ENCODE measurements at places on chromosomes 5 and 9.

- no peak for DNase-seq
These were observed 54.4 kb downstream of the ADAMTS2 start for GRCh38 chr5:179290681-179291540.

DNA sequence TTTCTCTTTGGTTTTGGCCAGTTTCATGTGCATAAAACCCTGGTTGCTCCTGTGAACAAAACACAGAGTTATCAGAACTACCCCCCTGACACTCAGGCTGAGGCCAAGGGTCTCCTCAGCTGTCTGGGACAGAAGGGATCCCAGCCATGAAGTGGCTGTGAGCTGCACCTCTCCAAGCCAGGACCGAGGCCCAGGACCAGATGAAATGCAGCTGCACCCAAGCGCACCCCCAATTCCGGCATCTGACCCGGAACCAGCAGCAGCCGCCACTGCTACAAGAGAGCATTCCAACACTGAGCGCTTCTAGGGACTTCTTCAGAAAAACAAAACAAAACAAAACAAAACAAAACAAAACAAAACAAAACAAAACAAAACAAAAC, 16.0 kb upstream of the SLC25A51 start:
- no peak for DNase-seq

- DNase-seq: no peak
These were observed 41.8 kb downstream of the CCL28 start for GRCh38 chr5:43370352-43370751.

DNA sequence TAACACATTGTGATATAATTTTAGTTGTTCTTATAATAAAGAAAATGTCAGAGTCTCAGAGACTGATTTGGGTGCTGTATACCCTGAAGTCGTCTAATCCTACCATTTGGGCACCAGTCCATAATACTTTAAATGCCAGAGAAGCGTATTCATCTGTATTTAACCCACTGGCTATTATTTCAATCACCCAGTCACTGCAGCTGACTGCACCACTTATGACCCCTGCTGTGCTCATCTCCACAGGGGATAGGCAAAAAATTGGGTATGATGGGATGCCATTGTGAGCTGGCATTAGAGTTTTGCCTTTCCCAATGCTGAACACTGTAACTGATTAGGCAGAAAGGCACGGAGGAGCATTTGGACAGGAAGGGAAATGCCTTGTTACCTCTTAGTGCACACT, 599.7 kb downstream of the CAAP1 start:
- DNase-seq: no peak

DNA sequence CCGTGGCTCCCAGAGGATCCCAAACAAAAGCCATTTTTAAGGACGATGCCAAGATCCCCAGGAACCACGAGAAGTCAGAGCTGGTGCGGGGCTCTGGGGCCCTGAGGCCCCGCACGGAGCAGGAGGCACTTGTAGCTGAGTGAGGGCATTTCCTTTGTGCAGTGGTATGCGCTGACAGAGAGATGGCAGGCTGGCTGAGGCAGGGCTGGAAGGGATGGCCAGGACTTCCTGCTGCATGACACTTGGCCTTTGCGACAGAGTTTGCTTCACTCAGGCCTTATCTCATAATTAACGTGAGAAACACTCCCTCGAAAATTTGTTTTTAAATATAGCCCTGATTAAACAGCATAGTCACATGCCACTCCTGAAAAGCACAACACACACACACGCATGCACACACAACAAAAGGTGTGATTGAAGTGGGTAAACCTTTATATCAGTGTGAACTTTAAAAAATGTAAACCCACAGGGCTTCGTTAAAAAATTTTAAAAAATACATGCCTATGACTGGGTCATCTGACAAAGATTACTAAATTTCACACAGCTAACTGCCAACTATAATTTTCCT, 536.6 kb downstream of the PDE4D start:
- DNase-seq: no peak

DNA sequence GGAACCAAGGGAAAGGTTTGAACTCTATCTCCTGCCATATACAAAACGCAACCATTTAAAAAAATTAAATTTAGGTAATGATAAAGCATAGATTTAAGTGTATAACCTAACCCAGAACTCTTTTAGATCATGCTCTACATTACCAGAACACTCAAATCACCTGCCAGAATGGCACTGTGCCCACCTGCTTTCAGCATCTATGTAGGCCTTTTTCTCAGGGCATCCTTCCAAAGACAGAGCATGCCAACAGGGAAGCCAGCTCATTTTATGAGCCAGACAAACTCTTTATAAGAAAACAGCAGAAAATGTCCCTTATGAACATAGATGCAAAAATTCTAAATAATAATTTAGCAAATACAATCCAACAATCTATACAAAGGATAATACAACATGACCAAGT, 47.9 kb upstream of the SMAD5 start:
- DNase-seq: no peak

DNA sequence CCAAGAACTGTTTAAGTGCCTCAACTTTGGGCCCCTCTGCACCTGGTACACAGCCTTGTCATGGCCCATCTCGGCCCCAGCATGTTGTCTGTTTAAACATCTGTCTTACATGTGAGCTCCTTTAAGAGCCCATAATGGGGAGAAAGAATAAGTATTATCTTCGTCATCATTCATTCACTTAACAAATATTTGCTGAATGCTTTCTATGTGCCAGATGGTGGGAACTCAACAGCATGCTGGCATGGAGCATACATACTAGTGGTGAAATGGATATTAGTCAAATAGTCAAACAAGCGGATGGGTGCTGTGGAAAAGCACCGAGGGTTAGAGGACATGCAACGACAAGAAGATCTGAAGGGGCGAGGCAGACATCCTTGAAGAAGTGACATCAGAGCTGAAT, 54.5 kb downstream of the GABBR2 start:
- DNase-seq: no peak

DNA sequence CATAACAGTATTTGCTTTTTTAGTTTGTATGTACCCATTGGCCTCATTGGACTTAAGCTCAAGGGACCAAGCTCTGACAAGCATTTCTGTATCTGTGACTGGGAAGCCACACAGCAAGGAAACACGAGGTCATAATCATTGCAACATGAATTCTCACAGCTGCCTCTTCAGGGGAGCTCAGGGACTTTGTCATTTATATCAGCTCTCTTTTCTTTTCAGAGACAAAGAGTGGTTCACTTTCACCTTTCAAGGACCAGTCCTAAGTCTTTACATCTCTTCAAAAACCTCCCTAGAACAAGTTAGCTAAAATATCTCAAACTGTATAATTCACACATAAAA, 58.6 kb downstream of the ADAMTS12 start:
- DNase-seq: no peak

GRCh38 chr9:14031060-14031414, 282.9 kb downstream of the NFIB start:
- no peak for DNase-seq

- no peak for DNase-seq
These were observed 60.9 kb downstream of the DOCK2 start for GRCh38 chr5:169697976-169698375.

DNA sequence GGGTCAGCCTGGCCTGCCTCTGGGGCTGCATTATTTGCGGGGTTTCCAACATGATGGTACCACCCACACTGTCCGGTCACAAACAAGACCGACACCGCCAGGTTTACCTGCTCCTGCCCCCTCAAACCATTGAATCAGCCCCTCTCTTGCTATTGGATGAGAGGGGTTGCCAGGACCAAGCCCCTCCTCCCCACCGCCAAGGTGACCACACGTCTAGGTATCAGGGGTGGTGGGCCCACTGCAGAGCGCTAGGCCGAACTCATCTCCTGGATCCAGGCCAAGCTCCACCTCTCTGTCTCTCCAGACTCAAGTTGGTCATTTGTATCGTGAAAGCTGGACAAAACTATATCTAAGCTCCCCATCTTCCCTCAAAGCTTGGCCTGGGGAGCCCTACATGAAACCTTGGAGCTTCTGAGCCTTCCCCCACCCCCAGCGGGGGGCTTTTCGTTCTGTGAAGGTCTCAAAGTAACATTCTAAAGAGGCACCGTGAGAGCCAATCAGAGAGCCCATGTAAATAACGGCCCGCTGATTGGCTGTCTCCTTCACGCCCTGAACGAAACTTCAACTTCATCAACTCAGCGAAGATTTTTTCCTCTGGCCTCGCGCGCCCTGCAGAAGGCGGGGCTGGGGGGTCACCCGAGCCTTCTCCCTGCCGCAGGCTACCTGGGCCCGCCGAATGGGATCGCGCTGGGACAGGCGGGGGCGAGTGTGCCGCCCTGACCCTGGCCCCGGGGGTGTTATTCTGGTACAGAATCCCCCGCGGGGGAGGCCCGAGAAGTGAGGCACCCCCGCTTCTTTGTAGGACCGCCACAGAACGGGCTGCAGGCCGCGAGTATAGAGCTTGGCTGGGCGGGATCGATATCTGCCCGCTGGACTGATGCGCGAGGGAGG, 49.6 kb upstream of the PSD2 start:
- peak; percentile 77 for DNase-seq

- DNase-seq: no peak
These were observed 2.1 kb downstream of the CCNO start for GRCh38 chr5:55231029-55231918.

- DNase-seq: no peak
These were observed 500.0 kb downstream of the SPATA31D1 start for GRCh38 chr9:82488313-82489200.

DNA sequence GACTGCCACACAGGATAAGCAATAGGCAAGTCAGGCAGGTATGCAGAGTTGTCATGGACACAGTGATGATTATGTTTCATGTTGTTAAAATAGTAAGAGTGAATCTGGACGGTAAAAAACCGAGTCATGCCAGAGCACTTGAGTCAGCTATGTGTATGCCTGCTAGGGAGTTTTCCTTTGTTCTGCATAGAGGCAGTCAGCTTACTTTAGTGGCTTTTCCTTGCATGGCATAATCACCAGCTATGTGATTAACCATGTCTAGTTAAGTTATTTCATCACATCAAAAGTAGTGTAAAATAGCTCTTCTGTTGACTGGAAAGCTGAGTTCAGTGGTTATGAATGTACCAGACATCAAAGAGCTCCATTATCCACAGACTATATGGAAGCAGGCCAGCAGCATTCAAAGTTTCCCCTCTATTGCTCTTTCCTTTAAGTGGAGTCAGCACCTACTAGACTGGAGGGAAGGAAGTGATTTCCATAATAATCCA, 989.8 kb downstream of the TLE1 start:
- DNase-seq: no peak

DNA sequence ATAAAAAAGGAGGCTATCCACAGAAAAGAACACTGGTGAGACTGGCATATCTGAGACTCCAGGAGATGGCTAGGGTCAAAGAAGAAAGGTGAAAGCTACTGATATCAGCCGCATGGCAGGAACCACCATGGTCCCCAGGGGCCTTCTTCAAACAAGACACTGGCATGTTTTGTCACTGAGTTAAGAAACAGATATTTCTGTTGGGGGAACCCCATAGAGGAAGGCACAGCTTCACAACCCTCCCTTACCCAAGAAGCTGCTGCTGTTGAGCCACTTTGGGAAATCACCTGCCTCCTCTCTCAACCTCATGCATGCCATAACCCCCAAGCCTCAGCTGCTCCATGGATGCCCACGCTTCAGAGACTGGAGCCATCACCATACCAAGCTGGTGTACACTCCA, 13.3 kb upstream of the BTNL3 start:
- DNase-seq: no peak

DNA sequence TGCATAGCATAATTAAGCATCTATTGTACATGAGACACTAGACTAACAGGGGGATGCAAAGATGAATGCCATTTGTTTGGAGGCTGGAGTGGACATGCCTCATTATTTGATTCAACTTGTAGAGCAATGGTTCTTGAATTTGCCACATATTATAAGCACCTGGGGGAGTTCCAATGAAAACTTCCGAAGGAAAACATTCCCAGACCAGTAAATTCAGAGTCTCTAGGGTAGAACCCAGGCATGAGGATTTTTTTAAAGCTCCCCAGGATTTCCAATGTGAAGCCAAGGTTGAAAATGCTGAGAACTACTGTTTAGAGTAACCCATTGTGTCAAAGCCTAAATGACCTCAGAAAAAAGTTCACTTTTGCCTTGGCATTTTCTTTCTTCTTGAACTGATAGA, 93.9 kb upstream of the ITGA1 start:
- DNase-seq: no peak

DNA sequence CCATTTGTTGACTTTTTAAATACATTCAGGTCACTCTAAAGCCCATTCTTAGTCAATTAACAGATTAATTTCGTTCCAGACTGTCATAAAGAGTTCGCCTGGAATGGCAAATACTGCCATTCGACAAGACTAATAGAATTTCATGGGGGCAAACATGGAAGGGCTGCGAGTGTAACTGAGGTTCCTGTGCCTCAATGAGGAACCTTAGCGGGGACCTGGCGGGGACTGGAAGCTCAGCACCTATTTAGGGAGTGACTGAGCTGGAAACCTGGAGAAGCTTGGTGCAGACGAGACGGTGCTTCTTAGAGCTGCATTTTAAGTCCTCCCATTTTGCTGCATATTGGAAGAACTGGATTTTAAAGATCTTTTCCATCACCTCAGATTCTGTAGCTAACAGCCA, 3.4 kb downstream of the VCAN start:
- no peak for DNase-seq

DNA sequence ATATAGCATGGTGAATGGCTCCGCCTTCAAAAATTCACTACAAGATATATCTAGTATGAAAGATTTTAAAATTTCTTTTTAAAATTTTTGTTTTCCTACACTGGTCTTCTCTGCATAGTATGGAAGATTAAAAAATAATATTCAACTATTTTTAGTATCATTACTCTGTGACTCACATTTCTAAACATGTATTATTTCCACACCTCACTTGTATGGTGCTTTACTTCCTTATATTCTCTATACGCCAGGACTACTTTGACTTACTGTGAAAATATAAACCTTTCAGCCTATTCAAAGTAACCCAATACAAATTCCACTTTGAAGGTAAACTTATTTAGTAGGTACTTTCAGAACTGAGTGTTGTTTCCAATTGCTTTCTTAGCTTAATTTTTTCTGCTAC, 26.8 kb upstream of the TXNDC8 start:
- DNase-seq: no peak

GRCh38 chr5:27325513-27325912, 287.1 kb upstream of the CDH9 start:
- no peak for DNase-seq

DNA sequence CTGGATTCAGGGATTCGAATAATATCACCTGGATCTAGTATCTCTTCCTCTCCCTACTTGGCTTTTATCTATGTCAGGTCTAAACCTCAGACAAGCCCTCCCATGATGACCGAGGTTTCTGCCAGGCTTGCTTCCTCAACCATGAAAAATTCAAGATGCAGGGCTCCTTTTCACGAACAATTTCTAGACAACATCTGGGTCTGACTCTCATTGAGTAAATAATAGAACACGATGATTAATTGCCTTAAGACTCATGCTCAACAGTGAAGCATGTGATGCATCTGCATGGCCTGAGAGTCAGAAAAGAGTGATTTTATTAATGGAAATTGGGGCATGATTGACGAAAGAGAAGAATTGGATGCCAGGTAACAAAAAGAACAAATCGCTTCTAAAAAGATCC, 277.2 kb upstream of the ZNF608 start:
- no peak for DNase-seq

DNA sequence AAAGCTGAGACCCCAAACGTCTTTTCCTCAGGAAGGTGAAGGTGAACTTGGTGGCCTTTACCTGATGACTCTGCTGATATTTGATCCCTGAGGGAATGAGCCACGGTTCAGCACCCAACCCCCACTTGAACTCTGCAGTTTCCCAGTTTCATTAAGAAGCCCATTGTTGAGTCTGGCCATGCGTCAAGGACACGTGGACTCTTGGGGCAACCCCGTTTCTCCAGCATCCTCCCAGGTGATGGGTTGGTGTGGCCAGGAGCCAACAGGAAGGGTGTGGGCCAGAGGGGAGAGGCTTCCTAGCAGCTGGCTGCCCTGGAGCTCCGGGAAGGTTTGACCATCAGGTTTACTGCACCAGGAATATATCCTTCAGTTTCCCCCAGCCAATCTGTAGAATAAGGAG, 59.5 kb upstream of the GNE start:
- DNase-seq: no peak

All from anterior cingulate cortex (tissue), 58 donors.